ENCODE measurements at places on chromosomes 13 and 19.

DNA sequence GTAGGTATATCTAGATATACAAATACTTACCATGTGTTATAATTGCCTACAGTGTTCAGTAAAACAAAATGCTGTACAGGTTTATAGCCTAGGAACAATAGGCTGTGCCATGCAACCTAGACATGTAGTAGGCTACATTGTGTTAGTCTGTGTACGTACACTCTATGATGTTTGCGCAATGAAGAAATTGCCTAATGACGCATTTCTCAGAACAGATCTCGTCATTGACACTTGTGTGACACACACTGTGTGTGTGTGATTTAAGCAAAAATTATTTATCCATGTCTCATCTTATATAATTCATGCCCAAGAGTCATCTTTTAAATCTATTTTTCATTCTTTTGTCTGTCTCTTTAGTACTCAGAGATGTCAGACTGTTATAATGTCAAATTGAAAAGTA, 1888.8 kb upstream of the PCDH20 start:
- no peak for DNase-seq

DNA sequence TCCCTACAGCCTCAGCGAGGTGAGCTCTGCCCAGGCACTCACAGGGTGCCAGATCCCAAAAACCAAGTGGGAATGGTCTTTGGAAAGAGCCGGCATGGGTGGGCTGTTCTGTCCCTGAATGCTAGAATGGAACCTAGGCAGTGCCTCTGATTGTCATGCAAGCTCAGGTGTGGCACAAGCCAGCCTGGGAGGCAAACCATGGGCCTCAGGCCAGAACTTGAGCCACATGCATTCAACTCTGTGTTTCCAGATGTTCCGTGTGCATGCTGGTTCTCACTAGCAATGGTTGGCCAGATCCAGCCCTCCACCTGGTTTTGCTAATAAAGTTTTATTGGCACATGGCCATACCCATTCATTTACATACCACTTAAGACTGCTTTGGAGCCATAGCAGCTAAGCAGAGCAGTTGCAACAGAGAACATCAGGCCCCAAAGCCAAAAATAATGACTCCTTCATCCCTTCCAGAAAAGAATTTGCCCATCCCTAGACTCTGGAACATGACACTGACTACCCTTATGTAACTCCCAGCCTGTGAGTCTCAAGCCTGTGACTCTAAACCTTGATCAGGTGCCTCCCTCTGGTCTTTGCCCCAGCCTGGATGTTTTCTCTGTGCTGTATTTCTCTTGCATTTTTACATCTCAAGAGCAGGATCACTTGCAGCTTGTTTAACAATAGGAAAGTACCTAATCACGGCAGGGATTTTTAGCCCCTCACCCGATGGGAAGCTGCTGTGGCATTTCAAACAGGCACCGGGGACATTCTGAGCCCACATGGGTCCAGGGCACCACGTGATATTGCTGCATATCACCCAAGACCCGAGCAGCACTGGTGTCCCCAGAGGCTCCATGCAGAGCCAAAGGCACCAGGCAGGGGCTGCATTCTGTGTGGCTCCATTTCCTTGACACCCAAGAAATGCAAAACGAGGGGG, 55.4 kb upstream of the USE1 start:
- no peak for DNase-seq

- DNase-seq = no peak
Measured at GRCh38 chr19:18441804-18442788, 4.2 kb upstream of the ISYNA1 start.

DNA sequence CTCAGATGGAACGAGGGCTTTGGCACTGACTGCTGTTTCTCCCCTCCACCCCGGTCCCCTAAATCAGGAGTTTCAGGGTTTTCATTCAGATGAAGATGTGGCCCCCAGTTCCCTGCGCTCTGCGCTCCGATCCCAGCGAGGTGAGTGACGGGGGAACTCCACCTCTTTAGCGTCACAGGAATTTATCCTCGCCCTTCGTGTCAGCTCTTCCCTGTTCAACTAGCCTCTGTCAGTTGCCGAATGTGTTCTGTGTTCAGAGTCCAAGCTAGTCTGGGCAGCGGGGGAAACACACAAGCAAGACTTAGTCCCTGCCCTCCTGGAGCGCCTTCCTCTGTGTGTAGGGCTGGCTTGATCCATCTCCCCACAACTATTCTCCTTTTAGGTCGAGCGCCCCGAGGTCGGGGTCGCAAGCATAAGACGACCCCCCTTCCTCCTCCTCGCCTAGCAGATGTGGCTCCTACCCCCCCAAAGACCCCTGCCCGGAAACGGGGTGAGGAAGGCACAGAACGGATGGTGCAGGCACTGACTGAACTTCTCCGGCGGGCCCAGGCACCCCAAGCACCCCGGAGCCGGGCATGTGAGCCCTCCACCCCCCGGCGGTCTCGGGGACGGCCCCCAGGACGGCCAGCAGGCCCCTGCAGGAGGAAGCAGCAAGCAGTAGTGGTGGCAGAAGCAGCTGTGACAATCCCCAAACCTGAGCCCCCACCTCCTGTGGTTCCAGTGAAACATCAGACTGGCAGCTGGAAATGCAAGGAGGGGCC, 1.8 kb downstream of the KMT2B start:
- DNase-seq = no peak

GRCh38 chr19:40589591-40590429, 11.4 kb upstream of the LTBP4 start:
- DNase-seq = no peak

GRCh38 chr13:73274147-73274546, 215.3 kb downstream of the KLF5 start:
- DNase-seq = no peak

DNA sequence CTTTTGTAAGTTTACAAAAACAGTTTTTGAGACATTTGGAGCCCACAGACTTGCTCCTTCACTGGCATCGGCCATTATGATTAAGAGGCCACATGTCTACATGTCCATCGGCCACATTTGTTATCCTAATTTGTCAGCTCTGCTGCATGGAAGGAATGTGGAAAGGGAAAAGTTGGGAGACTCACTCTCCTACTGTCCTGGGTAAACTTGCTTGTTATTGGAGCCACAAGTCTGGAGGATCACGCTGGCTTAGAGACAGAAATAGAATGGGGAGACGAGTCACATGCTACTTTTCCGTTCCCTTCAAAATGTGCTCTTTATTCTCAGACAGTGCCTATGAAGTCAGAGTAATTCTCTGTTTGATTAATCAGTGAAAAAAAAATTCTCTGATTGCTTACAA, 741.2 kb upstream of the PCDH9 start:
- DNase-seq = no peak

GRCh38 chr13:67935626-67936025, 705.5 kb upstream of the PCDH9 start:
- no peak for DNase-seq

- DNase-seq = no peak
Measured at GRCh38 chr13:77740931-77741596, 43.6 kb downstream of the SLAIN1 start.

Measured in stimulated activated CD4-positive, alpha-beta T cell treated with anti-CD3 and anti-CD28 coated beads, Interleukin-12 subunit alpha, Interleukin-12 subunit beta, amount 100 ng/mL, for 24 hours (primary cell).